Breast epithelium (tissue), 4 donors: ENCODE measurements at places on chromosomes 1 and 21.

DNA sequence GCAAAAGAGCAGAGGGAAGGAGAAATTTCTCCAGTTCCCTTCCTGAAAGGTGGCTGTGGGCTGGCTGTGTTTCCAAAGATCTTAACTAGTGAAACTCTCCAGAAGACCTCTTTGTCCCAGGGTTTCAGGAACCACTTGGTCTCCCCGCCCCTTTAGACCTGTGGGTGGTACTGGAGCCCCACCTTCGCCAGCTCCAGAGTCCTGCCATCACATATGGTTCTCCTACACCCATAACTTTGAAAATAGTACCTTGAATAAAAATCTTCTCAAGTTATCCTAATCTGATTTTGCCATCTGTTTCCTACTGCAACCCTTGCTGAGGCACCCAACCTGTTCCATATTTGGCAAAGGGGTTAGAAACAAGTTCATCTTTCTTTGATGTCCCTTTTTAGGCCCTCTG lies 303.9 kb downstream of the SEC16B start:
- DNase-seq: no peak

- DNase-seq: no peak
Observed at GRCh38 chr1:235746245-235746644, 96.7 kb upstream of the GNG4 start.

DNA sequence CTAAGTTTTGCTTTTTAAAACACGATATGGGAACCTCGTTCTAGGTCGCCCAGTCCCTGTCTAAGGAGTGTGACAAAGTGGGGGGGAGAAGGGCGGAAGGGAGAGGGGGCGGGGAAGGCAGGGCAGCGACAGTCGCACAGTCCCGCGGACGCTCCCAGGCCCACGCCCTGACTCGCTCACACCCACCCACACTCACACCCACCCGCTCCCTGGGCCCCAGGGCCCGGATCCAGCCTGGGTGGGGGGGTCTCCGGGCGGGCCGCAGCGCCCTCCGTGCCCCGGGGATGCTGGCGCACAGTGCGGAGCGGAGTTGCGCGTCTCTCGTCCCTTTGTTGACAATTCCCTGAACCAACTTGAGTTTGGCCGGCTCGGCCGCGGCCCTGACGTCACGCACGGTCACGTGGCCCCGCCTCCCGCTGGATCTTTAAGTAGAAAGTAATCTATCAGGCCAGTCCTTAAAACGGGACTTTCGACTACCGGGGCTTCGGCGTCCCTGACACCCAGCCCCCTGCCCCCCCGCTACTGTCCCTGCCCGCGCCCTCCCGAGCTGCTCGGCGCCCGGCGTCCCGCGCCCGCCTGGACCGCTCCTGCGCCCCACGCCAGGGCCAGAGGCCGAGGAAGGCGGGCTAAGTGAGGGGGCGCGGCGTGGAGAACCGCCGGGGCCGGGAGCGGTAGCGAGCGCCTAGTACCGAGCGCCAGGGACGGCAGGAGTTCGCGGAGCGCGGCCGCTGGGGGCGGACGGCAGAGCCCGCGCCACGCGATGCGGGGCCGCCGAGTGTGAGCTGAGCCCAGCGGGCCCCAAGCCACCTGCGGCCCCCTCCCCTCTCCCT lies at the start of gene FOXD3:
Gene FOXD3 (plus strand): TSS at position 454 of the 830 bp plus-strand sequence. CDS start 492 bp downstream, outside the sequence.
- DNase-seq: peak; percentile 50

GRCh38 chr1:85656256-85656655 lies 52.0 kb downstream of the ZNHIT6 start:
- no peak for DNase-seq

DNA sequence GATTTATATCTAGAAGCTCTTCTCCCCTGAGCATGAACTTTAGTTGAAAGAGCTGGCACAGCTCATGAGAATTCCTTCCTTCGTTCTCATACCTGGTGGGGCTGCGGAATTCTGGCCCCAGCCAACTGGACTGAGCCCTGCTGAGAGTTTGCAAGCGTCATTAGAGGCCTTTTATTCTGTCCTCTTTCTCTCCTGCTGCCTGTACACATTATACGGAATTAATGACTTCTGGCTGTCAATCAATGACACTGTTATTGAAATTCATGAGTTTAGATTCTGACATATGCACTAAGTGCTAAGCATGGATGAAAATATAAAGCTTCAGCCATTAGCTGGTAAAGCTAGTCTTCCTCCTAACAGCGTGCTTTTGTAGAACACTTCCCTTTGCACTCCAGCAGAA lies 27.5 kb downstream of the KAZN start:
- no peak for DNase-seq

DNA sequence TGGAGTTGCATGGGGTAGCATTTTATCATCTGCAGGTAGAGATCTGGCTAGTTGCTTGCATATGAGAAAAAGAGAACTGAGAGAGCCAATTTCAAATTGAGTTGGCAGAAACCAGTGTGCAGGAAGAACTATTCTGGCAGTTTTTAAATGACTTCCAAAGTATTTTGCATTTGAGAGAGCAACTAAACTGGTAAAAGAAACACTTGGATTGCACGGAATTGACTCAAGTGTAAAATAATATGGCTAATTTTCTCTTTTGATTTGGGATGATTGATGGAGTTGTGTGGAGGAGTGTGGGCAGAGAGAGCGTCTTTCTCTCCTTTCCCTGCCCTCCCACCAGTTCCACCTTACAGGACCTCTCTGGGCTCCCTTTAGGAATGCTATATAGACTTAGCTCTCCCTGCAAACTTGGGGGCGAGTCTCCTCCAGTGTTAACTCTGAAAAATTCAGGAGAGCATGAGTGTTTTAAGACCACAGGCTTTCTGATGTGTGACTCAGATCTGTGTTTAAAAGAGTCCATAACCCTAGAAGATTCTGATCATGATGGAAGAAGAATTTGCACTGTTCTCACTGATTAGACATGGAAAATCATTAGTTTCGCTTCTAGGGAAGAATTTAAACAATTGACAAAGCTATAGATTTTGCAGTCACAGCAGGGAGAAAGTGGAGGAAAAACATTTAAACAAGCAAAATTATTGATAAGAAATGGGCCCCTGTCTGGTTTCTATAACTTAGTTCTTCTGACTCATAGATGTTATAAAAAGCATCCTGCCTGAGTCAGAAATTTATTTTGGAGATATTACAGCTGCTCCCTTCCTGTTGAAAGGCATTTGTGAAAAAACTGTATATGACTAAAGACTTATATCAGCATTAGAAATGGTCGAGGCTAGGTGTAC lies 24.9 kb upstream of the CTBS start:
- DNase-seq: no peak

DNA sequence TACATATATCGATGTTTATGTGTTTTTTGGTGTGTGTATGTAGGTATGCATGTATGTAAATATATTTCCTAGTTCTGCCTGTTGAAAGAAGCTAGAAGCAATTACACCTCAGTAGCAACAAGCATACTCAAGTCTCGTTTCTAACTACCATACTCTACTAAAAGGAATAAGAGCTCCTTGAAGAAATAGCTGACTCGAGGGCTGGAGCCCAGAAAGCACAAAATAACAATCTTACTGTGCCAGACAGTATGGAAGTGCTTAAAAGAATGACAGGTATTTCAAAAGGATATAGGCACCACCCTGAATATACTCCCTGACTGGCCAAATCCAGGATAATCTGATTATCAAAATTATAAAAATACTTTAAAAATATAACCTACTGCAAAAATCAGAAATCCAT lies 23.2 kb downstream of the FUBP1 start:
- DNase-seq: no peak

DNA sequence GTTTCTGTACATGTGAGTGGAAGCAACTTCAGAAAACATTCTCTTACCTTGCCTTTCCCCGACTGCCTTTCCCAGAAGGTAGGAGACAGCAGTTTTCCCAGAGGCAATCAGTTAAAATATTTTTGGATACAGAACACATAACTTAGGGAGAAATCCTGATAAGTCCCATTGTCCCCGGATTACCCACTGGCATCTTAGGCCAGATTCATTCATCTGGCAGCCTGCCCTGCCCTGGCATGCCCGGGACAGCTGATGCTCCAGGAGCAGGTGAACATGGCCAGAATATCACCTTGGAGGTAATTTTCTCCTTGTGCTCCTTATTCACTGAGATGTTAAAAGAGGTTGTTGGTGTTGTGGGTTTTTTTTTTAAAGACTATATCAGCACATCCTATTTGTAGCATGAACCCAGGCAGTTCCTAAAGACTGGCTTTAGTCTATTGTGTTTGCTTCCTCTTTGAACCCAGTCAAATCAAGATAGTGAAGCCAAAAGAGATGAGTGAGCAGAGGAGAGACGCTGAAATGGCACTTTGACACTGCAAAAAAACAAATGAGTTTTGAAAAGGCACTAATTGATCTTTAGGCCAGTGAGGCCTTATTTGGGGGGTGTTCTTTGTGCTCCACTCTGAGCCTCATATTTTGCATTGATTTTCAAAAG lies 139.6 kb downstream of the PLPP3 start:
- DNase-seq: no peak
